DND-41 (cell line): ENCODE measurements at places on chromosomes 2 and 18.

DNA sequence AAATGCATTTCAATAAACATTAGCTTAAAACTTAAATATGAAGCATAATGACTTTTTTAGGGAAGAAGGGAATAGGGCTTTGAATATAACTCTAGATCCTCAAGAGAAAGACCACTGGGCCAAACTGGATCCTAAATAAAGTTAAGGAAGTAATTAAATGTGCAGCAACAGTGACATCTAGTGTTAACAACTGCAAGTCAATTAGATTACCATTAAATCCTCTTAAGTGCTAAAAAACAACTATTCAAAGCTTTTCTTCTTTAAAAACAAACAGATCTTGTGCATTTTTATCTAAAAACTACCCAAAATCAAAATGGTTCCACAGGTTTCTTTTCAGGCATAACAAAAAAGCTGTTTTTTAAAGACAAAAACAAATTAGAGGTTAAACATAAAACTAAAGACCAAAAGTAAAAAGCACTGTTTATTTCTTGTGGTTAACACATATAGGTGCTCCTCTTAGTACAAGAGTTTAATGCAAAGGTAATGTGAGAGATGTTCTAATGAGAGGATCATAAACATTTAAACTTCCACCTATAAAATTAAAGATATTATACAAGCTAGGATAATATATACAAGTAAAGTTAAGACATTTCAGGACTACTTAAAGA is 111.4 kb downstream of the THADA start:
- DNase-seq, result no peak

DNA sequence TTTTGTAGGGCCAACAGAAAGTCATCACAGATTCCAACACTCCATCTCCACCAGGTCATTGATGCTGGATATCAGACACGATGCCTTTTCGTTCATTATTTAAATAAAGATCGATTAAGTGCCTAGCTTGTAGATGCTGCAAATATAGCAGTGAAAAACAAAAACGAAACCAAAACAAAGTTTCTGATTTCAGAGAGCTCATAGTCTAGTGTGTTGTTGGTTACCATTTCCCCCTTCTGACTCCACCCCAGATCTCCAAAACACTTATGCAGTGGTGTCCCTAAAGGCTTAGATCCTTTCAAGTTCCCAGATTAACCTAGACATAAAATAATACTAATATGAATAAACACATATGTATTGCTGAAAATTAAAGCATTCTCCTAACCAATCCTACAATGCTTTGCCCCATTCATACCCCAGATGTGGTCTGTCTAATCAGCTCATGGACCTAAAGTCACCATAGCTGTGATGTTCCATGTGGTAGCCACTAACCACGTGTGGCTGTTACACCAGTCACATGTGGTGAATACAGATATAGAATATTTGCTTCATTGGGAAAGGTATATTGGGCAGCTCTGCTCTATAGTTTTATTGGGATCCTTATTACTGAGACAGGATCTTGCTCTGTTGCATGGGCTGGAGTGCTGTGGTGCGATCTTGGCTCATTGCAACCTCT is 787.2 kb downstream of the TDRD15 start:
- DNase-seq, result no peak

GRCh38 chr2:88919087-88919738 is 227.7 kb downstream of the RPIA start:
- no peak for DNase-seq

GRCh38 chr2:46800625-46801349 is 114.8 kb downstream of the MCFD2 start:
- no peak for DNase-seq

DNA sequence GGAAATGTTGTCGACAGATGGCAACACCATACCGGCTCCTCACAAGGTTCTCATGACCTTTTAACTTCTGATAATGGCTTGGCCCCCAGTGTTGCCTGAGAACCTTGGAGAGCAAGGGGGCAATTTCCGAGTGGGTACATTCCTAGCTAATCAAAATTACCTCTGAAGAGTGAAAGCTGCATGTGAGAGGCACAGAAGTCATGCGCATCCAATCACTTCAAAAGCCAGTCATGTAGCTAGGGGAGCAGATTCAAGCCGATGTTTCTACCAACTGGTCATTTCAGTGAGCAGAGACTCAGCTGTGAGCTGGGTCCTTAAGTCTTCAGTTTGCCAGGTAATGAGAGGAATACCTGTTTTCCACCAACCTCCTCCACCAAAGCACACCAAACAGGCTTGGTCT is 111.4 kb downstream of the LIPG start:
- no peak for DNase-seq

DNA sequence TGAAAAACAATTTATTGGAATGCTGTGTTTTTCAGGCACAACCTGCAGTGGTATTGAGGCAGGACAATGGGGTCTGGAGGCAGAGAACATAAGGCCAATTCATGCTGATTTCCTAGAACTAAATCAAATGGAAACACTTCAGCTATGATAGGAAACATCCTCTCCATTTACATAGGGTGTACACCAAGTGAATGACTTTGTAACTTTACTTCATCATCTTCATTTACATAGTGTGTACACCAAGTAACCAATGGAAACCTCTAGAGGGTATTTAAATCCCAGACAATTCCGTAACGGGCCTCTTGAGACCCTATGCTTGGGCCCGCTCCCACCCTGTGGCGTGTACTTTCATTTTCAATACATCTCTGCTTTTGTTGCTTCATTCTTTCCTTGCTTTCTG is 32.2 kb upstream of the ST8SIA5 start:
- DNase-seq, result no peak

- no peak for DNase-seq
Observed at GRCh38 chr18:39346916-39347315, 1781.3 kb upstream of the CELF4 start.

- no peak for DNase-seq
Observed at GRCh38 chr2:16446706-16447105, 218.9 kb downstream of the CYRIA start.
